ENCODE measurements at places on chromosomes 16 and 17.
A peak's percentile ranks its signal among the peaks of the same experiment; 100 is the strongest.

DNA sequence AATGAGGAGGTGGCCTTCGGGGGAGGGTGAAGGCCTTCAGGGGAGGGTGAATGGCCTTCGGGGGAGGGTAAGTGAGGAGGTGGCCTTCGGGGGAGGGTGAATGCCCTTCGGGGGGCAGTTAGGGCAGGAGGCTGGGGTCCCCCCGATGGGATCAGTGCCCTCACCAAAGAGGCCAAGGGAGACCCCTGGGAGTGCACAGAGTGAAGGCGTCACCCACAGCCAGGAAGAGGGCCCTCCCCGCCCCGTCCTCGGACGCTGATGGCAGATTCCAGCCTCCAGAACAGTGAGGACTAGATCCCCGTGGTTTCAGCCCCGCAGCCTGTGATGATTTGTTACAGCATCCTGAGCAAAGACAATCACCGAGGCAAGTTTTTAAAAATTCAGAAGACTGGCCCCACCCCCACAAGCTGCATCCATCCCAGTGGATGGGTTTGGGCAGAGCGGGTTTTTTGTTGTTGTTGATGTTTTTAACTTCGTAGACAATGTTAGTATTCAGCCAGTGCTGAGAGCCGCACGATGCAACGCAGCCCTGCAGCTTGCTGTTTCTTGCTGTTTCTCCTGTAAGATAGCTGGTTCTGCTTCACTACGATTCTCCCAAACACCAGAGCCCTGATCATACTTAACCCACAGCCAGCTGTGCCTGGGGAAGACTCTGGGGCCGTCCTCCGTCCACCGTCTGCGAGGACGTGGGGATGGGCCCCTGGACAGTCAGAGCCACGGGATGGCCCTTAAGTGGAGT, 40.7 kb upstream of the CBFA2T3 start:
- no peak for DNase-seq

GRCh38 chr17:32266389-32267301, 1.0 kb downstream of the RHBDL3 start:
- no peak for DNase-seq

GRCh38 chr17:14760212-14760611, 459.3 kb downstream of the HS3ST3B1 start:
- DNase-seq, result no peak

GRCh38 chr16:87956365-87957231, 5.4 kb downstream of the BANP start:
- no peak for DNase-seq

GRCh38 chr16:13864689-13865088, 55.3 kb upstream of the ERCC4 start:
- DNase-seq, result no peak

- DNase-seq, result no peak
Observed at GRCh38 chr16:28040039-28040438, 23.5 kb downstream of the GSG1L start.

GRCh38 chr16:82034981-82035612, at the start of gene HSD17B2:
HSD17B2 (plus strand) TSS chr16:82035253; CDS start chr16:82035425, 172 bp downstream.
- no peak for DNase-seq

GRCh38 chr16:85778873-85779272, 20.5 kb downstream of the EMC8 start:
- DNase-seq, result no peak

DNA sequence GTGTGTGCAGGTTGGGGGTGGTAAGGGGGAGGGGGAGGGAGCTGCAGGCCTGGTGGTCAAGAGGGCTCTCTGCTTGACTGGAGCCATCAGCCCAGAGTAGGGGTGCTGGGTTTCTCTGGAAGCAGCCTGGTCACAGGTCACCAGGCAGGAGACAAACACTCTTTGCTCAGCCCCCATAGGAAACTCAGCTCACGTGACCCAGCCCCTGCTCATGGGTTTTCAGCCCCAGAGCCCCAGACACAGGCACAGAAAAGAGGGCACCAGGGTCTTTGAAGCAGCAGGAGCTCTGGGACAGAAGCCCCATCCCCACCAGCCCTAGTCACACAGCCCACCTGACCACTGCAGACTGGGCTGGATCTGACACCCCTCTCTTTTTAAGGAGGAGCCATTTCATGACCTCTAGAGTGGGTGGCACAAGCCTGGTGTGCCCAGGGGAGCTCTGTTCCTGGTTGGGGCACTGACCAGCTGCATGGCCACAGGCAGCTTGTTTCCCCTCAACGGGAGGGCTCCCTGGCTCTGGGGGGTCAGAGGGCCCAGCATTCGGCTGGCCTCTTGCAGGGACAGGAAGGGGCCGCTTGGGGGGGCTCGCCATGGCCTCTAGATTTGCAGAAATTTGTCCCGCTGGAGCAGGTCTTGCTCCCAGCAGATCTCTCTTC, 13.8 kb upstream of the CD79B start:
- DNase-seq, result no peak

DNA sequence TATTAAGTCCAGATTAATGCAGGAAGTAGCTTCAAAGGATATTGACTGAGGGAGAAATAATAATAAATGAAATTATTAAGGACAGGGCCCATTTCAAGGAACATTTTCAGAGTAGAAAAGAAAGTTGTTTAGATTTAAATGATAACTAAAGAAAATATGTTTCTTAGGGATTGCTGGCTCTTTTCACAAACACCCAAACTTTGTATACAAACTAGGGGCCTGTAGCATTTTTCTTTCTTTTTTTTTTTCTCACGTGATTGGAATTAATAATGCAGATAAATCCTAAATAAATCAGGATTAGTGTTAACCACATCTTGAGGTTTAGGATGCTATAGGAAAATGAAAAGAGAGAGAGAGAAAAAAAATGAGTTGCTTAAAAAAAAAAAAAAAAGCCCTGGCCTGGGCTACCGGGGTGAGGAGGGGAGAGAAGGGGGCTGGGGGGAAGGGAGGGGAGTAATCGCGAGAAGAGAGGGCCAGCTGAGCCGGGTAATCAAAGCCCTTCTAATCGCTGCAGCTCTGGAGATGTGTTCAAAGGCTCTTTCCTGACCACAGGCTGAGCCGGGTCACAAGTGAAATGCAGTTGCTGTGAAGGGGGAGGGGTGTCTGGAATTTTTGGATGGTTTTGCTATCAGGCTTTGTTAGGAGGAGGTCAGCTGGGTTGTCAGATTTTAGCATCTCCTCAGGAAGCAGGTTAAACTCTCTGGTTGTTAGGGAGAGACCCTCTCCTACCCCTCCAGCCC, 104.6 kb upstream of the ZFHX3 start:
- no peak for DNase-seq

DNA sequence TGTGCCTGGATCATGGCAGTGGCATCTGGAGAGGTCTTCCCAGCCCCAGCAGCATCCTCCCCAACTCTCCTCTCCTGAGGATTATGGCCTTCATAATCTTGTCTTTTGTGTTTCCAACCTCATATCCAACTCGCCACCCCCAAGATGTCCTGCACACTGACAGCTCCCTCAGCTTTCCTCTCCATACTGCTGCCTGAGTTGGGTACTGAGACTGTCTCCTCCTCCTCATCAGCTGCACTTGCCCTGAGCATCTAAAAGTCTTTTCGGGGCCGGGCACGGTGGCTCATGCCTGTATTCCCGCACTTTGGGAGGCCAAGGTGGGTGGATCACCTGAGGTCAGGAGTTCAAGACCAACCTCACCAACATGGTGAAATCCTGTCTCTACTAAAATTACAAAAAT, 2.0 kb downstream of the CD300LB start:
- DNase-seq, result no peak

- no peak for DNase-seq
Observed at GRCh38 chr16:13944816-13945215, 24.9 kb downstream of the ERCC4 start.

- DNase-seq, result peak; percentile 87
Observed at GRCh38 chr16:53773150-53773846, 69.3 kb downstream of the FTO start.

- peak; percentile 14 for DNase-seq
Observed at GRCh38 chr16:27639561-27640276, 89.8 kb downstream of the KATNIP start.

DNA sequence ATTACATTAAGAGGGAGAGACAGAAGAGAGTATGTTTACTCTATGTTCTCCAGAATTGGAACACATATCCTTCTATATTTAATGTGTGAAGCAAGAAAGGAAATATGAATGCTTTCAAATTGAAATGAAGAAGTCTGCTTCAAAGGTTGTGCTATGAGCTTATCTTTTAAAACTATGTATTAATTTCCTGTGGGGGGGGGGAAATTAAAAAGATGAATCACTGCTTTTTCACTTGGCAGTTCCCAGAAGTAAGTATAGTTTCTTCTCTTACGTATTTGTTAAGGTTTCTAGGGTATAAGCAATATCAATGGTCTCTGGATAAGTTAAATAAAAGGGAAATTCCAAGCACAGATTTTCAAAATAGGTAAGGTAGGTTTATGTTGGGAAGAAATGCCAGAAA, 7.0 kb downstream of the TERF2 start:
- no peak for DNase-seq

- DNase-seq, result no peak
Observed at GRCh38 chr17:66509926-66510325, 207.5 kb downstream of the PRKCA start.

DNA sequence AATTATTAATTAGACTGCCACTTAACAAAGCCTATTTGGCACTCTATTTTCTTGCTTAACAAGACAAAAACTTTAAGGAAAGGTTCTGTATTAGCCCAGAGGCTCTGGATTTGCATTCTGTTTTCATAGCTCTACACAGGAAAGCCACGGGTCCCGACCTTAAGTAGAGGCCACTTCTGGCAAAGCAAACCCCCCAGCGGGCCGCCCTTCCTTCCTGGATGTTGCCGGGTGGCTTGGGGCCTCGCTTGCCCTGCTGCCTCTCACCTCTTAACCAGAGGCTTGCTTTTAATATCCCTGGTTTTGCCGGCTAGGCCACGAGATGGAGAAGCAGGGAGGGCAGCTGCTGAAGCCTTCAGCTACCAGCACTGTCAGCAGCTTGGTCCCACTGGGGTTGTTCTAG, 4.4 kb downstream of the RTN4RL1 start:
- DNase-seq, result no peak

DNA sequence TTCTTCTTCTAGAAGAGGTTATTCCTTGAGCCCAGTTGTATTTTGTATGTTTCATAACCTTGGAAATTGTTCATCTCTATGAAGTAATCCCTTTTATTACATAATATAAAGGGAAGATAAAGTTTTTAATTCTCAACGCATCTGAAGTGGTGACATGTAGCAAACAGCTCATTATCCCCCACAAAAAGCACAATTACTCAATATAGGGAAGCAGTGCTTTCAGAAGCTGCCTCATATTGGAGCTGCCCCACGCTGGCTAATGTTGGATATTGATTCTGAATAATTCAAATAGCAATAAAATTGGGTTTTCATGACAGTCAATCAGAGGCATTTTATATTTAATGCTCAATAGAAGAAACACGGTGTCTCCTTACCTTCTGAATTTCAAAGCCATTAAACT, 604.3 kb upstream of the RBFOX1 start:
- no peak for DNase-seq

DNA sequence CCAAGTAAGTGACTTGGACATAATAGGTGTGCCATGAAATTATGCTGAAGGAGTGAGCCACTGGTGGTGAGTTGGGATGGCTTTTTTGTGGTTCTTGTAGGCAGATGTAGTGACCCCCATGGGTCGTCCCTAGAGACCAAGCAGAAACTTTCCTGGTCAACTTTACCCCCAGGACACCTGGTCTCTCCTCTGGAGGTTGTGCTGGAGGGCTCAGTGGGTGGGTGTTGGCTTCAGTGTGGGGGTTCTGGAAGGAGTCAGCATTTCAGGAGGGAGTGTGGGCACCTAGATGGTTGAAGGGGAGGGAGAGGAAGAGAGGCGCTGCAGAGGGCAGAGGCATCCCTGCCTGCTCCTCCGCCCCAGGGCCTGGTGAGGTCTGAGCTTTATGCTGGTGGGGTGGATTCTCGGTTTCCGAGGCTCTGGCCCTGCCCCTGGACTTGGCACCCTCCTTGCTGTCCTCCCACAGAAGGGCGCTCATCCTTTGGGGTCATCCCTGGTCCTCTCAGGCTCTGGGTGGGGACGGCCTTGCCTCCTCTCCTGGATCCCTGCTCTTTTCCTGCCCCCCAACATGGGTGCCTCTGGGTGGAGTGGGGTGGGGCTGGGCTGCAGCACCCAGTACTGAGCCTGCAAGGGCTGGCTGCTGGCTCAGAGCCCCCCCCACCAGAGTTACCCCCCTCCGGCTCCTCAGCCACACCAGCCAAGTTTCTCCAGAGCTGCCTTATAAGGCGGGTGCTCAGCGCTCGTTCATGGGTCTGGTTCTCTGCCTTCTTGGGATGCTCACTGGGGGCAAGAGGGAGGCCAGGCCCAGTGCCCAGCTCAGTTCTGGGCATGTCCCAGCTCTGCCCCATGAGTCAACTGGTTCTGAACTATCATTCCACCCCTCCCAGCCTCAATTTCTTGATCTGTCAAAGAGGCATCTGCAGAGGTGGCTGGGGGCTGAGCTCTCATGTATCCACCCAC, 266.8 kb downstream of the SEC14L1 start:
- no peak for DNase-seq

- no peak for DNase-seq
Observed at GRCh38 chr17:57499648-57500049, 243.3 kb downstream of the MSI2 start.

GRCh38 chr16:30185683-30186421, 2.5 kb downstream of the CORO1A start:
- DNase-seq, result no peak

DNA sequence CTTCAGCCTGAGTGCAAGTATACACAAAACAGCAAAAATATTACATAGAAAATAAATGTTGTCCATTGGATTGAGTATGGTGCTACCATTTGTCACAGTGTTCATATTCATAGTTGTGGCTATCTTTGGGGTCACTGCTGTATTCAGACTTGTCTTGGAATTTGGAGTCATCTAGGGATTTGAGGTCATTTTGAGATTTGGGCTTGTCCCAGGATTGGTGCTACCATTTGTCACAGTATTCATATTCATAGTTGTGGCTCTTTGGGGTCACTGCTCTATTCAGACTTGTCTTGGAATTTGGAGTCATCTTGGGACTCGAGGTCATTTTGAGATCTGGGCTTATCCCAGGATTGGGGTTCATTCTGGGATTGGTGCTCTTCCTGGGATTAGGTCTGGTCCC, 24.8 kb downstream of the OMG start:
- no peak for DNase-seq
